Activated T-cell treated with anti-CD3 and anti-CD28 coated beads, Interleukin-2, amount 50 U/mL, for 24 hours (primary cell): ENCODE measurements at places on chromosomes 11 and 22.

DNA sequence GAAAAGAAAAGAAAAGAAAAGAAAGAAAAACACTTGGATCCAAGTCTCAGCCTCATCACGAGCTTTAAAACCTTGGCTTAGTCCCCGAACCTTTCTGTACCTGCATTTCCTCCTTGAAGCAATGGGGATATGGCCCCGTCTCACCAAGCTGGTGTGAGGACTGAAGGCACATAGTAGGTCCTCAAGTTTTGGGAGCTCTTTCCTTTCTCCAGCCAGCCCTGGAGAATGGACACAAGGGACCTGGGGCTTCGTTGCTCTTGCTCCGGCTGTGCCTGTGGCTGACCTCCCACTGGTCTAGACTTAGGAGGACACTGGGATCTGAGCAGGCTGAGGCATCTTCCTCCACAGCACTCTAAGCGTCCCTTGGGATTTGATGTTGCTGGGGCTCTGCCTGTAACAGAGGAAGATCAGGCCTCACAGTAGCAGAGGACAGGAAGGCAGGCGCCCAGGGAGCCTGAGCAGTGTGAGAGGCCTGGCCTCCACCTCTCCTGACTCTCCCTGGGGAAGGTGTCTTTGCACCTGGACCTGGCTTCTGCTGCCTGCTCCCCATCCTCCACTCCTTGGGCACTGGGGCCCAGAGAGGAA, 32.8 kb downstream of the KCNC1 start:
- no peaks in the 10 kb centered on the region for H3K4me1 ChIP-seq
- no peak overlapping the region for H3K4me3 ChIP-seq
- DNase-seq = no peak
- no peak overlapping the region for H3K27ac ChIP-seq
- H3K36me3 ChIP-seq = no peaks in the 10 kb centered on the region

DNA sequence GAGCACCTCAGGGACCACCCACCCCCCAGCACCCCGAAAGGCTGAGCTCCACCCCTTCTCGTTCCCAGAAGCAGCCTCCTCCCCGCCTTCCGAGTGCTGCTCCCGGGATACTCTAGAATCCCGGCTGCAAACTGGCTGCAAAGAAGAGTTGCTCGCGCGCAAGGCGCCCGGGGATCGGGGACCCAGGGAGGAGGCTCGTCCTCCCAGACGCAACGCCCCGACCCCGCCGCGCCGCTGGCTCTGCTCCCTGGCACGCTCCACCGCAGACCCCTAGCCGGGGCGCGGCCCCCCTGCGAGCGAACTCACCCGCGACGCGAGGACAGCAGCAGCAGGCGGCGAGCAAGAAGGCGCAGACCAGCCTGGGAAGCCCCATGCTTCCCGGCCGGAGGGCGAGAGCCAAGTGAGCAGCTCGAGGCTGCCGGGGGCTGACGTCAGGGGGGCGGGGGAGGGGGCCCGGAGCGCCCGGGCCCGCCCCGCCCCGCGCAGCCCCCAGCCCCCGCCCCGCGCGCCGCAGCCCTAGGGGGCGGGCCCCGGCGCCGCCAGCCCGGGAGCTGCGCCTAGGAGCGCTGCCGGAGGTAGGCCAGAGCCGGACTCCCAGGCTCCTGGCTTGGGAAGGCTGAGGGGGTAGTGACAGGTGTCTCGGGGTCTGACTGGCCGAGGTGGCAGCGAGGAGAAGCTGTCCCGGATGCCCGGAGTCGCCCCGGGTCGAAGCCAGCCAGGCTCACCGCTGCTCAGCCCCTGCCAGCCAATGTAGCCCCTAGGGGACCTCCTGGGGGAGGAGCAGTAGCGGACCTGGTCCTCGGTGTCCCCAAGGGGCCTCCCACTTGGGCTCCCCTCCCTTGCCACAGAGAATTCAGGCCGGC, at the start of gene MCAM:
Gene MCAM, minus strand, starts transcription at position 402 of the 863 bp plus-strand sequence. Its CDS starts 29 bp downstream, at position 373.
- H3K4me1 ChIP-seq = peaks cover 34% of the 10 kb centered on the region
- H3K4me3 ChIP-seq = peak within 1 kb of the TSS; percentile 75
- DNase-seq = no peak
- no peak within 1 kb of the TSS for H3K27ac ChIP-seq
- H3K36me3 ChIP-seq = no peaks in the 10 kb centered on the region
- H3K27me3 ChIP-seq = peaks cover 36% of the 10 kb centered on the region

DNA sequence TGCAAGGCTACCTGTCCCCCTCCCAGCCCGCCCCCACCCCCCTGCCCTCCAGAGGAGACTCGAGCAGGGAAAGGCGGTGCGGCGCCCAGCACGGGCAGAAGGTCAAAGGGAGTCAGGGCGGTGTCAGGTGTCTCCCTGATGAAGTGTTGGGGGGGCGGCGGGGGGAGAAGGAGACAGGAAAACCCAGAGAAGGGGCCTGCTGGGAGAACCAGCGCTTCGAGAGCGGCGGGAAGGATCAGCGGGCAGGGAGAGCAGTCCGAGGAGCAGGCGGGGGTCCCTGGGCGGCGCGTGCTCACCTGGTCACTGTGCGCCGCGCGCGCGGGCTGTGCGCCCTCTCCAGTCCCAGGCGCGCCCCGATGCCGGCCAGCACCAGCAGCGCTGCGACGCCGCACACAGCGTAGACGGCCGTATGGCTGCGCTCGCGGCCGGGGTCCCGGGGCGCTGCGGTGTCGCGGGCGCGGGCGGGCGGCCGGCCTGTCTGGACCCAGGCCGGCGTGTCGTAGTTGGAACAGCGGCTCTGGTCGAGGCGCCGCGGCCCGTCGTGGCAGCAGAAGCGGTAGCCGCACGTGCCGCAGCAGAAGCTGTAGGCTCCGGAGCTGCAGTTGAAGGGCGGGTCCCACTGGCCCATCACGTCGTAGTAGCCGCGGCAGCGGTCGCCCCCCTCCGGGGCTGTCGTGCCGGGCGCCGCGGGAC, 886 bp downstream of the SHISA8 start:
- H3K4me3 ChIP-seq = no peak overlapping the region
- H3K4me1 ChIP-seq = peaks cover 42% of the 10 kb centered on the region
- H3K27me3 ChIP-seq = peaks cover 52% of the 10 kb centered on the region
- no peaks in the 10 kb centered on the region for H3K36me3 ChIP-seq
- no peak overlapping the region for H3K27ac ChIP-seq

DNA sequence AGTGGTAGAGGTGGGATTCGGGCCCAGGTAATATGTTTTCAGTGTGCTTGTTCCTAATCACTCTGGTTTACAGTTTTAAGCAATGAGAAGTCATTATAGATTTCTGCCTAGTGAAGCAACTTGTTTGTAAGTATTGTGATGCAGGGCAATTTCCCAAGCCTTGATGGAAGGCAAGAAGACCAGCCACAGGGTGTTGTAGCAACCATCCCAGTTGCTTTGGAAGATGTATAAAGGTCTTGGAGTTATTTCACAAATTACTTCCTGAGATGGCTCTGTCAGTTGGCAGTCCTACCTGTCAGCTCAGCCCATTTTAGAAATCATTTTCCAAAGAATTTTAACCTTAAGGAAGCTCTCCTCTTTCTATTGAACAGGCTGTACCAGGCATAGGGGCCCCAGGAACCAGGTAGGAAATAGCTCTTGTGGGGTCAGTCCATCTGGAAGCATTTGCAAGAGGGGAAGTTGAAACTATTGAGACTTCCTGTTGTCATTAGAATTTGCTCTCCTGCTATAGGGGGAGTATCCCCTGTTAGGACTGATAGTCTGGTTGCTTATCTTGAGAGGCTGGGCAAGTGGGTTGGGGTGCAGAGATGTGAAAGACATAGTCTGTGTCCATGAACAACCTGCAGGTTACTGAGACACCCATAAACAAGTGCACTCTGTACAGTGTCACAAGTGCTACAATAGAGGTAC, 47.9 kb downstream of the STIM1 start:
- DNase-seq = no peak
- no peaks in the 10 kb centered on the region for H3K36me3 ChIP-seq
- H3K27ac ChIP-seq = peak overlapping the region; percentile 42

- DNase-seq = no peak
- H3K36me3 ChIP-seq = no peaks in the 10 kb centered on the region
- no peak overlapping the region for H3K27ac ChIP-seq
- peaks cover 9% of the 10 kb centered on the region for H3K4me1 ChIP-seq
These were observed 11.8 kb upstream of the DSCAML1 start for GRCh38 chr11:117808784-117809183.

- peaks cover 2% of the 10 kb centered on the region for H3K36me3 ChIP-seq
- H3K4me3 ChIP-seq = no peak overlapping the region
- no peaks in the 10 kb centered on the region for H3K27me3 ChIP-seq
- no peak for DNase-seq
- H3K27ac ChIP-seq = no peak overlapping the region
- H3K4me1 ChIP-seq = no peaks in the 10 kb centered on the region
These were observed 19.4 kb upstream of the LDHA start for GRCh38 chr11:18374956-18375355.

- no peak for DNase-seq
- H3K36me3 ChIP-seq = no peaks in the 10 kb centered on the region
- H3K27ac ChIP-seq = no peak overlapping the region
- H3K27me3 ChIP-seq = no peaks in the 10 kb centered on the region
- peak overlapping the region; percentile 35 for H3K4me3 ChIP-seq
These were observed 17.7 kb upstream of the TMEM123 start for GRCh38 chr11:102470251-102470650.

DNA sequence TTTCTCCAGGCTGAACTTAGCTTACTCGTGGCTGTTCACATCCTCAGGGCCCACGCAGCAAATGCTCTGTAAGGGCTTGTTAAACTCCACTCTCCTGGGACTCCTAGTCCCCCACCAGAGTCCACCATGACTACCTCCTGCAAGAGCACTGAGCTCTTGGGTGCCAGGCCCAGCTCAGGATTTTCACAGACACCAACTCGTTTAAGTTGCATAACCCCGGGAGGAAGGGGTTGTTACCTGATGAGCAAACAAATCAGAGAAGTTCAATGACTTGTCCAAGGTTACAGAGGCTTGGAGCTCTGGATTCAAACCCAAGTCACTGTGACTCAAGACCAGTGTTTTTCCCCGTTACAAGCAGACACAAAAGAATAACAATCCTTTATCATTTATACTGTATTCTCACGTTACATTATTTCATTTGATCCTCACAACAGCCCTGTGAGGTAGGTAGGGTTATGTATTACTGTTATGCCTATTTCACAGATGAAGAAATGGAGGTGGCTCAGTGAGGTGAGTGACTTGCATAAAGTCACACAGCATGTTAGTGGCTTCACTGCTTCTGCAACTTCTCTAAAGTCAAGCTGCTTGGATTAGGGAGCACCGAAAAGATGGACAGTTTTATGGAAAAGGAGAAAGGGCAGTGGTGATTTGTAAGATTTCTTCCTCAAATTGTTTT, 17.4 kb downstream of the KCTD21 start:
- no peak for DNase-seq
- H3K4me1 ChIP-seq = no peaks in the 10 kb centered on the region
- no peaks in the 10 kb centered on the region for H3K27me3 ChIP-seq
- no peak overlapping the region for H3K4me3 ChIP-seq
- H3K36me3 ChIP-seq = peaks cover 31% of the 10 kb centered on the region
- H3K27ac ChIP-seq = no peak overlapping the region

DNA sequence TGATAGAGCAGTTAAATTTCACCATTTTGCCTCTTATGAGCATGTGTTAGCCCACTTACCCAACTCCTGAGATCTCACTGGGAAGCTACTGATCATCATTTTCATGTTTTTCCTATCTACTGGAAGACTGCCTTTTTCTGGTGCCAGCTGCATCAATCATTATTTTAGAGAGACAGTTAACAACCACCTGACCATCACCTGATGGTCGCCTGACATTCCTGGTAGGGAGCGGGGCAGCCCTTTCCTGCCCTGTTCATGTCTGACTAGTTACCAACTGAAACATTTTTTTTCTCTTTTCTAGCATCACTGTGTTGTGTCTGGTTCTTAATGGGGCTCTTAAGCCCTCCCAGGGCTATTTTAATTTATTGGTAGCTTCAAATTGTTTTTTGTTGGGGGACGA, 20.2 kb upstream of the PATL1 start:
- H3K27me3 ChIP-seq = peaks cover 33% of the 10 kb centered on the region
- H3K27ac ChIP-seq = no peak overlapping the region
- no peak overlapping the region for H3K4me3 ChIP-seq
- H3K36me3 ChIP-seq = no peaks in the 10 kb centered on the region
- H3K4me1 ChIP-seq = no peaks in the 10 kb centered on the region

DNA sequence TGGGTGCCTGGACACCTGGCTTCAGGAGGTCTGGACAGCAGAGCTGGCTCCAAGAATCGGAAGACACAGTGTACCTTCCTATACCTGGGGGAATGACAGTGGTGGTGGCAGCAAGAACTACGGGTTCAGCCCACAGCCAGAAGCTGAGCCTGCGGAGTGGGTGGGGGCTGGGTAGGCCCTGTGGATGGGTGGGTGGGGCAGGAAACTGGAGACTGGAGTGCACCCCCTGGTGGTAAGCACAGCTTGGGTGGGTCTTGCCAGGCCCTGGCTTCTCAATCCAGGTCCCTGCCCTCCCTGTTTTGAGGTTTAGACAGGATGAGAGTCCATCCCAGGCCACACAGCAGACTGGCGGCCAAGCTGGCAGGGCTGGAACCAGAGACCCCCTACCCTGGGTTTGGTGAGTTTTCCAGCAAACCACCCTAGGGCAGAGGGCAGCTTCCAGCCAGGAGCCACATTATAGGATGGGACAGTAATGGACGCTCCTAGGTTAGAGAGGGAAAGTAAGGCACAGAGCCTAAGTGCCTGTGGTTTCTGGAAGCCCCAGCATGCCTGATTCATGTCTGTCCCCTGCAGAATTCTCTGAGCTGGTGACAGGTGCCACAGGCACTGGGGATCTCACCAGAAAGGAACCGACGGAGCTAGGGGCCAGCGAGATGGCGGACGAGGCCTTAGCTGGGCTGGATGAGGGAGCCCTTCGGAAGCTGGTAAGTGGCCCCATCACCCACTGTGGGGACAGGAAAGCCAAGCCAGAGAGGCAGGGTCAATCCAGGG, 1.7 kb downstream of the SMTN start:
- DNase-seq = peak; percentile 70
- H3K36me3 ChIP-seq = peaks cover 9% of the 10 kb centered on the region
- H3K27ac ChIP-seq = peak overlapping the region; percentile 69
- peaks cover 41% of the 10 kb centered on the region for H3K4me1 ChIP-seq
- no peaks in the 10 kb centered on the region for H3K27me3 ChIP-seq
- H3K4me3 ChIP-seq = peak overlapping the region; percentile 91

- H3K4me1 ChIP-seq = no peaks in the 10 kb centered on the region
- H3K27ac ChIP-seq = no peak overlapping the region
- H3K27me3 ChIP-seq = no peaks in the 10 kb centered on the region
- DNase-seq = no peak
- no peaks in the 10 kb centered on the region for H3K36me3 ChIP-seq
- H3K4me3 ChIP-seq = no peak overlapping the region
These were observed 289.4 kb downstream of the TENM4 start for GRCh38 chr11:79151396-79151795.

- peaks cover 2% of the 10 kb centered on the region for H3K27me3 ChIP-seq
- H3K36me3 ChIP-seq = no peaks in the 10 kb centered on the region
- H3K4me1 ChIP-seq = no peaks in the 10 kb centered on the region
- no peak overlapping the region for H3K27ac ChIP-seq
These were observed 114.5 kb upstream of the MTNR1B start for GRCh38 chr11:92854952-92855351.
